ENCODE measurements at places on chromosomes 13 and 19.

- DNase-seq, result no peak
These were observed 104.5 kb downstream of the UGGT2 start for GRCh38 chr13:95948656-95949055.

DNA sequence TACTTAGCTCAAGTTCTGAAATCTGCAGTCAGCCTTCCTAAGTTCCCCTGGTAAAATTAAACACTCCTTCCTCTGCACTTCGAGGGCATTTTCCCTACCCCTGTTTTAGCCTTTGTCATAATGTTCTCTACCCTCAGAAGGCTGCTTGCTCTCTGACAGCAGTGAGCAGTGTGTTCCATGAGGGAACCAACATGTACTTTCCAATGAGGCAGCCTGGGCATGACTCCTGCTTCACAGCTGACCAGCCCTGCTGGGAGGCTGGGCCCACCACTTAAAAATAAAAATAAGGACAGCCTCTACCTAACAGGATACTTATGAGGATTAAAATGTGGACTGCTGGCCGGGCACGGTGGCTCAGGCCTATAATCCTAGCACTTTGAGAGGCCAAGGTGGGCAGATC lies 26.4 kb downstream of the RUBCNL start:
- no peak for DNase-seq

DNA sequence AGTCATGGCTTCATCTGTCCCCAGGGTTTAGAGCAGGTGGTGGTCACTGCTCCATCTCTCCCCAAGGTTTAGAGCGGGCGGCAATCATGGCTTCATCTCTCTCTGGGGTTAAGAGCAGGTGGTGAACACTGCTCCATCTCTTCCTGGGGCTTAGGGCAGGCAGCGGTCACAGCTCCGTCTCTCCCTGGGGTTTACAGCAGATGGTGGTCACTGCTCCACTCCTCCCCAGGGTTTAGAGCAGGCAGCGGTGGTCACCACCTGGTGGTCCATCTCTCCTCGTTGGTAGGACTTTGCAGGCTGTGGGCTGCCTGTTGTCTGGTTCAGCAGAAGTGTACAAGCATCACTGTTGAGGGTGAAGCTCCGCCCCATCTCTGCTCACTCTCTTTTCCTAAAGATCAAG lies 52.8 kb upstream of the ARHGEF7 start:
- no peak for DNase-seq

DNA sequence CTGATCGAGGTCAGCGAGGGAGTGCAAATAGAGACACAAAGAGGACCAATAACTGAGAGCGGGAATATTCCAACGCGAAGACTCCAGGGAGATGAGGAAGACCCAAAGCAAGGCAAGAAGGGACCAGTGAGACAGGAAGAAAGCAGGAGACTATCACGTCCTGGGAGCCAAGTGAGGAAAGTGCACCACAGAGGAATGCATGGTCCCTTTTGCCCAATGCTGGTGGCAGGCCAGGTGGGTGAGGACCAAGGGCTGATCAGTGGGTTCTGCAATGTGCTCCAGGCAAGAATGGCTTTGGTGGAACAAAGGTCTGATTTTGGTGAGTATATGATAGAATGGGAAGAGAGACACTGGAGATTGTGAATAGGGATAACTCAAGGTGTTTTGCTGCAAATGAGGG lies 25.4 kb downstream of the CHST8 start:
- DNase-seq, result no peak

GRCh38 chr13:40922437-40923040 lies 96.6 kb downstream of the ELF1 start:
- DNase-seq, result no peak
